ENCODE measurements at places on chromosomes 4 and X.

GRCh38 chrX:69740317-69740716 is 124.4 kb downstream of the EDA start:
- no peak for DNase-seq

DNA sequence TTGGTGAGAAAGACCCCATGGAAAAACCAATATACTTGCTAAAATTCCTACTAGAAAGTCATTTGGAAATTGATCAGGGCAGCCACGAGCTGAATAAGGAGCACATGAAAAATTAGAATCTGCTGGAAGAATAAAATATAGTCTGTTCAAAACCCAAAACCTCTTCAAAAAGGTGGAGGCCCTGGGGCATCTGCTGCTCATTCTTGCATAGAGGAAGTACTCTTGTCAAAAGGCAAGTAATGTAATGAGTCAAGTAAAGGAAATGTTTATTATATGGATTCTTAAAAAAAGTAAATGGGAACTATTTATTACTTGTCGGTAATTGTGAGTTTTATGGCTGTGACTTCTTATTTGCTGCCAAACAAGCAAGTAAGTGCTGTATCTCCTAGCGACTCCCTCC is 109.5 kb downstream of the GK start:
- no peak for DNase-seq

GRCh38 chr4:1775731-1776500 is 17.2 kb upstream of the FGFR3 start:
- DNase-seq = no peak

- no peak for DNase-seq
These were observed 289.5 kb upstream of the PPARGC1A start for GRCh38 chr4:24179201-24179840.

DNA sequence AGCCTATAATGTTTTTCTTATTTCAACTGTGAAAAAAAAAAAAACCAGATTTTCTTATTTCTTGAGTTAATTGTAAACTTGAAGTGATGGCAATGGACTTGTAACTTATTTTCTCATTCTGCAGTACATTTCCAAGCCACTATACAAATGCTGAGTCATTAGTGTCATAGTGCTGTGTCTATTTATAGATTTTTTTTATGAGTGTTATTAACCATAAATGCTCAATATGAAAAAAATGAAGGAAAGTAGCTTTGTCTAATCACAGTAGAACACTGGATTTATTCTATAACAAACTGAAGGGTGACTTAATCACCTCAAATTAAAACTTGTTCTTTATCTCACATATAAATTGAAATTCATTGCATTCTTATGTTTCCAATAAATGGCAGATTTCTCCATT is 718.6 kb downstream of the CCSER1 start:
- DNase-seq = no peak

DNA sequence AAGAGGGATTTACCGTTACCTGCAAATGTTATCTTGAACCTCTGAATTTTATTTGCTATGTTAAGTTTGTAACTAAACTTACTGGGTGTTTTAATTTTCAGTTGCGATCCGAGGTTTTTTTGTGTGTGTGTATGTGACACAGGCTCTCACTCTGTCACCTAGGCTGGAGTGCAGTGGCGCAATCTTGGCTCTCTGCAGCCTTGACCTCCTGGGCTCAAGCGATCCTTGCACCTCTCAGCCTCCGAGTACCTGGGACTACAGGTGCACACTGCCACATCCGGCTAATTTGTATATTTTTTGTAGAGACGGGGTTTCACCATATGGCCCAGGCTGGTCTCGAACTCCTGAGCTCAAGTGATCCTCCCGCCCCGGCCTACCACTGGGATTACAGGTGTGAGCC is 18.5 kb downstream of the PDK3 start:
- DNase-seq = no peak

GRCh38 chr4:130576218-130576617 is 1480.3 kb downstream of the C4orf33 start:
- no peak for DNase-seq

- DNase-seq = no peak
These were observed 48.3 kb downstream of the TLR10 start for GRCh38 chr4:38734446-38734845.

GRCh38 chr4:86530183-86530582 is 63.9 kb upstream of the PTPN13 start:
- DNase-seq = no peak

DNA sequence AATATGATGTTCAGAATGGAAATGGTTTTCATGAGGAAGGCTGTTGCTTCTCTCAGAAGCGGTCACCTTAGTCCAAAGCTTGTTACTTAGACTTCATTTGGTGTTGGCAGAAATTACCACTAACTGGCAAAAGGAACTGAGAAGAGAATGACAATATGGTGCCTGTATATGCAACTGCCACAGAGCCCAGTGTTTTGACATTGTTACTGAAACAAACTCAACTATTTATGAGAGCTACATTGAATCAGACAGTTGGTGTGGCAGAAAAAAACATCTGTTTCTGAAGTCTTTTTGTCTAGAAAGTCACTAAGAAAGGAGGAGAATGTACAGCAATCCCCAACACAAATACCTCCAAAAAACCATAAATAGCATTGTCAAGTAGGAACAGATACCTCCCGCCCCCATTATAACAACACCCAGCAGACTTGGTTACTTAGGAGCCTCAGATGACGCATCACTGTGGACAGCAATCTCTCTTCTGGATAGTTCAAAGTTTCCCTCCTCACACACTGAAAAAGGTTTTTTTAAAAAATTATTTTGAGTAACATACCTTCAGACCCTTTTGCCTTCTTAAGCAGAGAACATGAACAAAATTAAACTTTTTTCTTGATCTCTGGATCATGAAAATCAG is 92.2 kb downstream of the MAML3 start:
- DNase-seq = no peak

Measured in left hindlimb (tissue), 1 donor.